ENCODE measurements at places on chromosomes 3 and 15. TPM values are rescaled to one million over a fixed set of nuclear protein-coding genes. Genes with fewer than 3 reads are reported as not detected.

ZNF662 gene
- total RNA-seq: 1.3 TPM

FBXO22 gene
- 40.3 TPM for total RNA-seq

FSD2 gene
- not detected for total RNA-seq

RTP1 gene
- not detected for total RNA-seq

KNG1 gene
- total RNA-seq: not detected

All from LHCN-M2 (cell line).